ENCODE measurements at places on chromosomes 16 and 17. TPM values are rescaled to one million over a fixed set of nuclear protein-coding genes. Genes with fewer than 3 reads are reported as not detected.

The RPRML gene
- 0.41 TPM for total RNA-seq

The SLC13A2 gene
- 1.1 TPM for total RNA-seq

The DRC7 gene
- total RNA-seq, result not detected

- no peak for DNase-seq
These were observed 86.2 kb upstream of the ZNF469 start for GRCh38 chr16:88296437-88297177.

- DNase-seq, result no peak
These were observed 445.1 kb downstream of the MAF start for GRCh38 chr16:79155471-79155870.

DNA sequence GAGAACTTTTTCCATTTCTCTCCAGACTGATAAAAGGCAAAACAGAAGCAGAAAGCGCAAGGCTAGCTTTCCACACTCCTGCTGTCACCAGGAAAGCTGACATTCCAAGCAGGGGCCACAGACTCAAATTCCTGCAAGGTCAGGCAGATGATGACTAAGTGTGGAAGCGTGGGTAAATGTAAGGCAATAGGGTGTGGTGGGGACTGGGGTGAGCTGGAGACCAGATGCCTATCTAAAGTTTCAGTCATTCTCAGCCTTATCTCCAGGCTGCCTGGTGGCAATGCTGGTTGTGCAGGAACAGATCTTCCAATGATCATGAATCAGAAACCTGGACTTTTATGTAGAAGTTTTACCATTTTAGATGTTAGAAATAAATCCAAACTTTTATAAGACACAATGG lies 224.1 kb downstream of the GSG1L start:
- DNase-seq, result no peak

DNA sequence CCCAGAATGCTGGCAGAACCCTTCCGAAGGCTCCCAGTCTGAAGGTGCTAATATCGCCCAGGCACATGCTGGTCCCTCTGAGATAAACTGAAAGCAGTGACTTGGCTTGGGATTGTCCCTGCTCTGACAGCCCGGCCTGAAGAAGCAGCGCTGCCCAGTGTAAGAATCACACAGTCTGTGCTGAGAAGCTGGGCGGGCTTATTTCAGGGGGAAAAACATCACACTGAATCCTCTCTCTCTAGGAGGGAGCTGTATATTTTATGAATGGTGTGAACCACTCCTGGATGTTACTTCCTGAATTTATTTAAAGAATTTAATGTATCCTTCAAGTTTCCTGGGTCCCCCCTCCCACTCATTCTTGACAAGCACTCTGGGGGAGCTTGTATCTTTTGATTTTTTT lies 36.3 kb downstream of the GAS7 start:
- no peak for DNase-seq

DNA sequence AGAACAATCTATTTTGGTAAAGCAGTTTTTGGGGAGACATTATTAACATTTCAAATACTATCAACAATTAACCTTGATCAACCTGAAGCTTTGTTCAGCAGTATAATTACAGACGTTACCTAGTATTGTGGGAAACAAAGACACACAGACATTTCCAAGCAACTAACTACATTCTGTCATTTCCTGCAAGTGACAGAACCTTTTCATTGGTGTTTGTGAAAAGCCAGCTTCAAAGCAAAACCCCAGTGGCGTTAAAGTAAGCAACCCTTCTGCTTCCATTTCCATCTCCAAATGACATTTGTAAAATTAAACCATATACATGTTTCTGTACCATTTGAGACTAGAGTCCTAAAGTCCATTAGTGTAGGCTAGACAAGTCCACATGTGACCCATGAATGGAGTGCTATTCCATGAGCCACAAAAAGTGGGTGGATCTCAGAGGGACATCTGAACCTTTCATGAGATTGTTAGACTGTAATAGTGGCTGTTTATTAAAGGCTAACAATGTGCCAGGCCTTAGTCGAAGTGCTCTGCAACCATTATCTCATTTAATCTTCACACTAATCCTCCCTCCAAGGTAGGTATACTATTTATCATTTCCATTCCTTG lies 101.2 kb downstream of the SSH2 start:
- DNase-seq, result no peak
